ENCODE measurements at places on chromosomes 2 and 18.
A peak's percentile ranks its signal among the peaks of the same experiment; 100 is the strongest.

DNA sequence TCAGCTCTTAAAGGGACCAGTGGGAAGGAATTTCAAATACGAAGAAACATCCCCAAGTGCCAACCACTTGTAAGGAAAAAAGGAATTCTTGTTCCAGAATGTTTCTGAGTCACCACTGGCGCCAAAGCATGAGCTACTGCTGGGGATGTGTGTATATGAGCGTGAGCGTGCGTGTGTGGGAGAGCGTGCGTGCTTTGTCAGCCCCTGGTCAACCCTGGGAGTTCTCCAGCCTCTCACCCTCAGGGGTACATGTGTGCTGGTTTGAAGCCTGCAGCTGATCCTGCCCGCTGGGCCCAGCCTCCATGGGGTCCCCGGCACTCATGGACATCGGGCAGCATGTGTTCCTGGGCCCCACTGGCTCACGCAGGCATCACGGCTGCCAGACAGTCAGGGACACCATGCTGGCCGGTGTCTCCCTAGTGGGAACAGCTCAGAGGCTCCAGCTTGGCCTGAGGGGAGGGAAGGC is 17.1 kb downstream of the HS6ST1 start:
- DNase-seq: peak; percentile 93

- no peak for DNase-seq
Observed at GRCh38 chr18:12066910-12067511, 26.6 kb upstream of the ANKRD62 start.

- peak; percentile 49 for DNase-seq
Observed at GRCh38 chr2:101150306-101151145, 656 bp downstream of the TBC1D8 start.

DNA sequence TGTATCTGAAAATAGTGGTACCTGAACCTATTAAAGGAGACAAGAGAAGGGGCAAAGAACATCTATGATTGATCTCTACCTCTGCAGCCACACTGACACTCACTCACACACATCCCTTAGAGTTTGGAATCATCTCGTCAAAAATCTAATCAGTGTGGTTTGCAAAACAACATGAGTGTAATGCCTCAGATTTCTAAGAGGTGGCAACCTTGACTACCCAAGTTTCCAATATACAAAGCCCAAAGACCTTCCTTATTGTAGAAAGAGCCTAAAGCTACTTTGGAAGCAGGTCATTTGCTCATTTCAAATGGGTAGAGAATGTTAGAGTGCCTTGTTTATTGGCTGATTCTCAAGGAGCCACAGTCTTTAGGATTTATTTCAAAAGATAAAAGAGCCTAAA is 444.9 kb downstream of the ARHGAP15 start:
- no peak for DNase-seq

GRCh38 chr2:127594116-127594591 is 51.8 kb upstream of the GPR17 start:
- no peak for DNase-seq

GRCh38 chr2:20609349-20609994 is 41.4 kb downstream of the HS1BP3 start:
- DNase-seq: peak; percentile 48

- DNase-seq: no peak
Observed at GRCh38 chr2:42223855-42224268, 54.7 kb downstream of the EML4 start.

DNA sequence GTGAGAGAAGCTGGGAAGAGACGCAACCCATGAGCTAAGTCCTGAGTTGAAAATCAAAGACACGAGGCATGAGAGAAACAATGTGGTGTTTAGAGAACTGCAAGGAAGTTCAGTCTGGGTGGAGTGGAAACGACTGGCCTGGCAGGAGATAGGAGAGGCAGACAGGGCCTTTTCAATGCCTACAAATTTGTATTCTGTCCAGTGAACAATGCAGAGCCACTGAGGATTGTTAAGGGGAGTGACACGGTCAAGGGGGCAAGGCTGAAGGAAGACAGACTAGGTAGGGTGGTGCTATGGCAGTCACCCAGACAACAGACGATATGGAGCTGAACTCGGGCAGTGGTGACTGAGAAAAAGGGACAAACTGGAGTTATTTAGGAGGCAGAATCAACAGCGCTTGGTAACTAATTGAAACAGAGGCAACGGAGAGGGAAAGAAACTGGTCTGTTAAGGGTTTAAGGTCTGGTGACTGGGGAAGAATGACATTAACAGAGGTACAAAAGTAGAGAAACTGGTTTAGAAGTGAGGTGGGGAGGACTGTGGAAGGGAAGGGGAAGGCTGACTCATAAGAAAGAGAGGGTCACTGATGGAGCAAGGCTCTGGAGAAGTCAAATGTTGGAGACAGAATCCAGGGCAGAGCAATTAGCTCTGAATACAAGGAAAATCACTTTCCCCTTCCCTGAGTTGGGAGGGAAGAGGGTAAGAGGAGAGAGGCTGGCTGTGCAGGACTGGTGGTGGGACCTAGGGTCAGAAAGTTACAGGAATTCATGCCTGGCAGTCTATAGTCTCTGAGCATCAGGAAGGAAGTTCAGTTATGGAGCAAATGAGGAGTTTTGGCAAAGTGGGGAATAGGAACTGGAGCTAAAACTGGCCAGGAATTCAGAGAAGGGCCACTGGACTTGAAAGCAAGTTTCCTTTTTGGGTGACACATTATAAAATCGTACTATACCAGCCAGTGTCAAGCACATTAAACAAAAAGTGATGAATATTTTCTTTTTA is 63.4 kb upstream of the CHRNA1 start:
- peak; percentile 11 for DNase-seq

DNA sequence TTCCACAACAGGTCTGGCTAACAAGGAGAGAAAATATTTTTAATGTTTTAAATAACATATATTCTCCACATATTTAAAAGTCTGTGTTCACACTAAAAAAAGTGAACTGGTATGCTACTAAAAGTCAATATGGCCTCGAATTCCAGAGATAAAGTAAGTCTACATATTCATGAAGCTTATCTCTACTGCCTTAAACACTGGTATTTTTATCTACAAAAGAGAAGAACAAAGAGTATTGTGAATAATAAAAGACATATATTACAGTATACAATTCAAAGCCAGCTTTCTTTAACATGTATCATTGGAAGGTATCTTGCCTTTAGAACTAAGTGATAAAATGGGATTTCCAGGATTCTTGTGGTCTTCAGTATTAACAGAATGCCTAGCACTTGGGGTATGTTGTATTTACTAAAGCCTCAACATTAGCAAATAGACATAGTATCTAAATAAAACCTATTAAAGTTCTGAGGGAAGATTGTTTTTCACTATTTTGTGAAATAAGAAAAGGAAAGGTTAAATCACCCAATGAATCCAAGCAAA is 302.8 kb upstream of the CCDC68 start:
- no peak for DNase-seq

DNA sequence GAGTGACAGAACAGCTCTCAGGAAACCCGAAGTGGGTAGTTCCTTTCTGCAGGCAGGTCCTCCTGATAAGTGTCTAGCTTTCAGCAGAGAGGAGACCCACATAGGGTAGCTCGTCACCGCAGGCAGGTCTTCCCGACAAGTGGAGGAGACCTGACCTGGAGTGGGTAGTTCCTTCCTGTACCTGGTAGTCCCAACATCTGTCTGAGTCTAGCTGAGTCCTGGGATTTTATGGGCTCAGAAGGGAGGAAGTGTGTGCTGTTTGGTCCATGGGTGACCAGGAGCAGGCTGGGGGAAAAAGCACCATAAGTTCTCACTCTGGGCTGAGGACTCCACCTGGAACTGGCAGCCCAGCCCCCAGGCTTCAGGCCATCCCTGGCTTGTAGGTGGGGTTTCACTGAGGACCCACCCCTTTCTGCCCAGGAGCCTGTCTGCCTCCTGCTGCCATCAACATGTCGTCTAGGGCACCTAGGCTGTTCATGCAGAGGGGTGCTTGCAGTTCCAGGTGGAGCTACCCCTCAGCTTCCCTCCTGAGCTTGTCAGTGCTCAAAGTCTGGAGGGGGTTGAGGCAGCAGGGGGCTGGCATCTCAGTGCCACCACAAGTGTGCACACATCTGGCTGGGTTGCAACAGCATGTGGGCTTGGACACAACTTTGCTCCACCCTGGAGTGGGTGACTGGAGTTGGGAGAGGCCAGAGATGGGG is 9.4 kb downstream of the DYSF start:
- peak; percentile 5 for DNase-seq

DNA sequence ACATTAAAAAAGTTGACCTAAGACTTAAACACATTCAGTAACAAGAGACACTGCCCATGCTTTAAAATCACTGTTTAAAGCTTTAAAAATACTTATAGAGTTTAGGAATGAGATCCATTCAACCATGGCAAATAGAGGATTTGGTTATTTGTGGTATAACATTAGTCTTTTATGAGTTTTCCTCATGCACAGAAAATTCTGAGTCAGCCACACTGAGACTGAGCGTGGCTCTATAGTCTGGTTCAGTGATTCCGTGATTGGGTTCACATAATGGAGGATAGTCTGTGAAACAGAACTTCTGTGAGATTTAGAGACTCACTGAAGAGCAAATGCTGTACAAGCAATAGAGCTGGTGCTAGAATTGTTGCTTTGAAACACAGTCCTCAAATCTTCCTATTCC is 1502.4 kb upstream of the PIK3C3 start:
- no peak for DNase-seq

GRCh38 chr2:38532366-38532765 is 70.4 kb downstream of the HNRNPLL start:
- DNase-seq: no peak

DNA sequence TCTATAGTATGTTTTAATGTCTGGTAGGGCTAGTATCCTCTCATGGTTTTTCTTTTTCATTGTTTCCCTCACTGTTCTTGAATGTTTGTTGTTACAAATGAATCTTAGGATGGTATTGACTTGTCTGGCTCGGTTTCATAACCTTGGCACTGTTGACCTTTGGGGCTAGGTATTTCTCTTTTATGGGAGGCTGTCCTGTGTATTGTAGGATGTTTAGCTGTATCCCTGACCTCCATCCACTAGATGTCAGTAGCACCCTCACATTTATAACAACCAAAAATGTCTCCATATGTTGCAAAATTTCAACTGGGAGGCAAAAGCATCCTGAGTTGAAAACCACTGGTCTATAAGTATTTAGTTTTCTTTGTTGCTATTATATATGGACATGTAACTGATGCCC is 7.0 kb upstream of the AOX1 start:
- DNase-seq: no peak

- peak; percentile 50 for DNase-seq
Observed at GRCh38 chr2:120346667-120347358, 877 bp downstream of the INHBB start.

- DNase-seq: no peak
Observed at GRCh38 chr2:112003576-112004252, 51.4 kb upstream of the TMEM87B start.

- DNase-seq: no peak
Observed at GRCh38 chr2:119065146-119065545, 93.4 kb downstream of the C1QL2 start.

GRCh38 chr2:85438201-85439024 is 19.9 kb downstream of the SH2D6 start:
- peak; percentile 35 for DNase-seq

- no peak for DNase-seq
Observed at GRCh38 chr2:65701191-65701590, 268.8 kb upstream of the SPRED2 start.

DNA sequence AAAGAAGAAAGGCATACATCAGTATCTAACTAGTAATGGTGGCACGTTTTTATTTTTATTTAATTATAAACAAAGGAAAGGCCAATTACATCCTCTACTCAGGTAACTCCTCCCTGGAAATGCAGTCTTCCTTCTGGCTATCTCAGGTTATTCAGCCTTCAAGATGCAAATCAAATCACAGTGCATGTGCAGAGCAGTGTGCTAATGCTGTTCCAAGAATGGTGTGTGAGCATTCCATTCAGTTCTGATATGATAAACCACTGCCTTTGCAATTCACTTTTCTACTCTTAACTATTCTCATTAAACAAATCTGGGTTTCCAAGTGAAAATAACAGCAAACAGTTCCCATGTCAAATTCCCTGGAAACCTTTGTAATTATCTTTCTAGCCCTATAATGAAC is 38.4 kb downstream of the SEPTIN10 start:
- DNase-seq: no peak

DNA sequence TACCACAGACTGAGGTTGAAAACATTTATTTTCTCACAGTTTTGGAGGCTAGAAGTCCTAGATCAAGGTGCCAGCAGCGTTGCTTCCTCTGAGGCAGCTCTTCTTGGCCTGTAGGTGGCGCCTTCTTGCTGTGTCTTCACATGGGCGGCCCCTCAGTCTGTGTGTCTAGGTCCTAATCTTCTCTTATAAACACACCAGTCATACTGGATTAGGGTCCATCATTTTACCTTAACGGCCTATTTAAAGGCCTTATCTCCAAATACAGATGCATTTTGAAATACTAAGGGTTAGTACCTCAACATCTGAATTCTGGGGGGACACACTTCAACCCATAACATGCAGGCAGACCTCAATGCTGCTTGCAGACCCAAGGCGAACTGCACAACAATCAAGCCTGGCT is 4.4 kb upstream of the RMC1 start:
- DNase-seq: peak; percentile 78

- DNase-seq: no peak
Observed at GRCh38 chr2:144227427-144228105, 292.4 kb downstream of the ZEB2 start.

GRCh38 chr2:225465827-225466226 is 66.3 kb downstream of the NYAP2 start:
- no peak for DNase-seq

DNA sequence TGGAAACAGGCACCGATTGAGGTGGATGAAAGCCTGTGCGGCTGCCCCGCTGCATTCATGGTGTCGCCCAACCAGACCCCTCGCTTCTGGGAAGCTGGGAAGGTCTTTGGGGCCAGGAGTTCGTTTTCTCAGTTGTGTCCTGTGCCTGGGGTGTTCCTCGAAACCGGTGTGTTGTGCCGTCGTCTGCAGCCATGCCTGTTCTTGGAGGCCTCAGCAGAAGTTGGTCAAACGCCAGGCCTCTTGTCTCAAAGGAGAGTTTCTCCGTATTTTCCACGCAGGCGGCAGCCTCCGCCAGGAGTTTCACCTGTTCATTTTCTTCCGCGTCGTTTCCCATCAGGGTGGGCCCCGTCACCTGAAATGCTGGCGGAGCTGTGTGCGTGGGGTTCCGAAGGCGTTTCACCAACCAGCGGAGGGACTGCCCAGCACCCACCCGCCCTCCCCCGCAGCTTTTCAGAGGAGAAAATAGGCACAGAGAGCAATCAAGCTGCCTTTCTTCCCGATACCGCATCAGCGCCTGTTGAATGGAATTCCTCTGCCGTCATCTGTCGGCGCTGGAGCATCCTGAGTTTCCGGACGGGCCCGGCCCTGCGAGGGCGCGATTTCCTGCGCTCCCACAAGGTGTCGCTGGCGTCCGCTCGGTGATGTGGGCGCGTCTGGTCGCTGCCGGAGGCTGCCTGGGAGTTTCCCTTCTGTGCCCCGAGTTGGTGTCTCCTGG is 17.0 kb upstream of the NFATC1 start:
- DNase-seq: peak; percentile 94

GRCh38 chr2:36409935-36410334 is 54.4 kb downstream of the CRIM1 start:
- DNase-seq: no peak

GRCh38 chr2:219592736-219593135 is 4.9 kb upstream of the STK11IP start:
- DNase-seq: no peak

All from AG20443 (cell line).